Stimulated activated CD8-positive, alpha-beta memory T cell treated with anti-CD3 and anti-CD28 coated beads, Interleukin-15, amount 100 ng/mL, for 1 hour (primary cell): ENCODE measurements at places on chromosomes 7 and 10.

DNA sequence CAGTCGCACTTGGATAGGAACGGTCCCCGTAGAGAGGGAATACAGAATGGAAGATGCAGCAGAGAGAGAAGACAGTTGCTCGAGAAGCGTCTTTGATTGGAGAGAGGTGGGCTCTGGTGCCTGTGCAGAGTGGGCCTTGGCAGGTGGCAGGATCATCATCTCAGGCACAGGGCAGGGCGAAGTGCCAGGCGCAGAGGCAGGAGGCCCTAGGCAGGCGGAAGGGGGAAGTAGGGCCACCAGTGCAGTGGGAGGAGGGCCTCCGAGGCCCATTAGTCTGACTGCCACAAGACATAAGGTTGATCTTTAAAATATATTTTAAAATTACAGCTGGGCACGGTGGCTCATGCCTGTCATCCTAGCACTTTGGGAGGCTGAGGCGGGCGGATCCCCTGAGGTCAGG is 10.1 kb downstream of the CARD11 start:
- no peak for DNase-seq

DNA sequence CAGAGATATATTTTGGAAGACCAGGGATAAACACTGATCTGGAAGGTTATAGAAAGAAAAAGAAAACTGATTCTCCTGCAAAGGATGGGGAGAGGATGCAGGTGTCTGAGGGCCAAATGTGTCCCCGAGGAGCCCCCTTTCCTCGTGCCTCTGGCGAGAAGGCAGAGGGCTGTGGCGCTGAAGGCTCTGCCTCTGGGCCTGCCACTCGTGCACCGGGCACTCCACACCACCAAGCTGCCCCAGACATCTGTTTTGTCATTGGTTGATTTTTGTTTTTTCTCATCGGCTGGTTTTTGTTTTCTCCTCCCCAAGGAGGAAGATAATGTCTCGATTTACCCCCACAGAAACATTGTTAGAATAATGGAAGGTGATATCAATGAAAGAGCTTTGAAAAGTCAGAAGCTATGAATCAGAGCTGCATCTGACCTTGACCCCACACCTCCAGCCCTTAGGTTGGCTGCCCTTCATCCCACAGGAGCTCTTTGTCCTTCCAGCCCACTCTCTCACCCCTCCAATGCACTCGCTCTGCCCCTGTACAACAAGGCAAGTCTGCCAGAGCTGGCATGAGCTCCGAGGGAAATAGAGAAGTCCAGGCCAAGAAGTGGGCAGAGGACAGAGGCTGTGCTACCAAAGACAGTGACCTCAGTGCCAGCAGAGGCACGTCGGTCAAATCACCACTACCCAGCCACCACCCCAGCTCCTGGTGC is 124.8 kb downstream of the TCERG1L start:
- no peak for DNase-seq

DNA sequence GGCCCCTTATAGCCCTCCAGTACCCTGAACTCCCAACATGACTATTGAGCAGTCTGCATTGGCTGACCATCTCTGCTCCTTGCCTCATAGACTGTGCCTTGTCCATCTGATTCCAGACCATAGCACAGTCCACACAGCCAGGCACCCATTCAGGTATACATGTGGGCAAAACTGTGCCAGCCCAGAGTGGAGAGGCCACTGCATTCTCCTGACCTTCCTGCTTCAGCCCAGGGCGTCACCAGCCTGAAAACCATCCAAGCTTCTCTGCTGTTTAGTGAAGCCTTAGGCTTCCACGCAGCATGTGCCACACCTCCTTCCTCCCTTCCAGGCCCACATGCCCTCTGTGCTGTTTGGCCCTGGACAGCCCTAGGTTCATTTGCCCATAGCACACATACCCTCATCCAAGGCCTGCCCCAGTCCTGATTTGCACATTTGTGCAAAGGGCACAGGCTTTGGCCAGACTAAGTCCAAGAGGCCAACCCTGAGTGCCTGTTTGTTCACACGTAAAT is 10.5 kb downstream of the DDX56 start:
- DNase-seq, result no peak

DNA sequence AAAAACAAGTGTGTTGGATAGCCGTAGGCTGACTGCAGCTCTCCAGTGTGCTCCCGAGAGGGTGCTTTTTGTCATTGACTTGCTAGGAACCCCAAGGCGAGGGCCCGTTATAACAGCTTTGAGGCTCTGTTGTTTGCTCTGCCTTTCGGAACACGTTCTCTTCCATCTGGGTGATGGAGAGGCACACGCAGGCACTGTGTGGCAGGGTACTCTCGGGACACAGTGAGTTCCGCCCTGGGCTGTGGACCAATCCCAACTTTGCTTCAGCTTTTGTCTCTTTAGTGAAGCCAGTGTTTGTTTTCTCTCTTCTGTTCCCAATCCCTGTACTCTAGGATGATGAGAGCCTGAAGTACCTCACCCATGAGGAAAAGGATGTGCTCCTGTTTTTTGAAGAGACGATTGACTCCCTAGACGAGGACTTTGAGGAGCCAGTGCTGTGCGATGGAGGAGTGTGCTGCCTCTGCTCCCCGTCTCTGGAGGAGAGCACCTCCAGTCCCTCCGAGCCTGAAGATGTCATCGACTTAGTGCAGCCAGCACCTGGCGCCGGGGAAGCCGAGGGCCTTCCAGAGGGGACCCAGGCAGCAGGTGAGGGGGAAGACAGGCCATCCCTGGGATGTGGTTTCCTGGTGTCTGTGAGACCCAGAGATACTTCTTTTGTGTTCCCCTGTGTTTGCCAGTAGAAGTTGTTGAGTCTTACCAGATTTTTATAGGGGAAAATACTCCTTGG is 43.2 kb downstream of the PROSER2 start:
- DNase-seq, result no peak

DNA sequence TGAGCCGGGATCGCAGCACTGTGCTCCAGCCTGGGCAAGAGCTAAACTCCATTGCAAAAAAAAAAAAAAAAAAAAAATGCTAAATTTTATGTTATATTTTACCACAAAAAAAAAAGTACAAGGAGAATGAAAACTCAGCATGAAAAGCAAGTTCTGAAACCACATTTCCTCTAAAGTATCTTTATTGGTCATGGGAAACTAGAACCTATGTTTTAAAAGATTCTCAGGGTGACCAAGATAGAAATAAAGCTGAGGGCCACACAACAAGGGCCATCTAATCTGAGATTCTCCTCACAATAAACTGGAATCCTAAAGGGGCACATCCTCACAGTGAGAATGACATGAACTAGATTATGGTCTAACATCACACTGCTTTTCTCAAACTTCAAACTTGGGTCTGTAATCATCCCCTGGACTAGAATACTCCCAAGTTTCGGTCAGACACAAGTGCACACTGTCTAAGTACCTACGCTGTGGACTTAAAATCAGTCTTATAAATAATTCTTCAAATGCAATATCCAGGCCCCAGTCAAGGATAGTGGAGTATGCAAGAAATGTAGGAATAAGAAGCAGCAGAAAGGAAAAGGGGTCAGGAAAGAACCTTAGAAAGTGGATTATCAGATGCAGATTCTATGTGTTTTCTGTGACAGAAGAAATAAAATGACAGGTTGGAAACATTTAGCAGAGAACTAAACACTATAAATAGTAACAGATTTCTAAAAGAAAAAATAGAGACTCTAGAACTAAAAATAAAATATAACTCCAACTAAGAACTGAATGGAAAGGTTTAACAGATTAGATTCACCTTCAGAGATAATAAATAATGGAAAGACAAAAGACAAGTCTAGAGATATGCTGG is 49.9 kb downstream of the COA1 start:
- DNase-seq, result no peak

DNA sequence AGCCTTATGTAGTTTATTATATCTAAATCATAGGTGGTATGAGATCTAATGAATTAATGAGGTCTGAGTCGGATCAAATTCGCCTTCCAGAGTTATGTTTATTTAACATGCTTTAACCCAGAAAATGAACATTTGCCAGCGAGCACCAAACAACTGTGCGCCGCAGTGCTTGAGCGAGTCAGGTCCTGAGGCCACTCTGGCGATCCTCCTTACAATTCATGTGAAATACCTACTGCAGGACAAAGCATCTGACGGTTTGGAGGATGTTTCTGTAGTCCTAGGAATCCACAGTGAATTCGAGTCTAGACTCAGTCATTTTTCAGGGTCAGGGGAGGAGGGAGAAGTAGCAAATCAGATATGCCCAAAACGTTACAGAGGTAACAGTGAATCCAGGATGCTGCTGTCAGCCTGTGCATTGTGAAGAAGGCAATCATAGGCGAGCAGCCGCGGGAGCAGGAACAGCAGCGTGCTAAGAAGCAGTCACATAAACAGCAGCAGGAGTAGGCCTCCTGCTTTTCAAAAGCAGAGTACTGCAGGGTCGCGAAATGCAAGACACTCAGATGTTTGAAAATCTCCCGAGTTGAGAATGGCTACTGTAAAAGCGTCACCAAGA is 120.2 kb downstream of the CACNB2 start:
- DNase-seq, result no peak

DNA sequence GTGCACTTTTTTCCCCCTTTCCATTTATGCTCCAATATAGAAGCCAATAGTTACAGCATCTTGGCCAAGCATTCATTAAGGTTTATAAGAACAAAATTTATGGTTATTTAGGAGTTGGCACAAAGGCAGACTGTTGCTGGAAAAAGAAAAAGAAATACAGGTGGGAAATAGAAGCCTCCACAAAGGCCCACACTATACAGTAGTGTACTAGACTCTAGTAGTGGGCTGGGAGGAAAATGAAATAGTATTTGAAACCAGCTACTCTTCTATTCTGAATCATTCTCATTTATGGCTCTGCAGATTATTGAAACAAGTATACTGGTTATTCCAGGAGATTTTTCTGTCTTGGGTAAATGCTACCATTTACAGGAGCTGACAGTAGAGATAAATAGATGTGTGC is 80.9 kb upstream of the CDK6 start:
- DNase-seq, result no peak

GRCh38 chr7:24578052-24578451 is 4.8 kb downstream of the PALS2 start:
- DNase-seq, result no peak

DNA sequence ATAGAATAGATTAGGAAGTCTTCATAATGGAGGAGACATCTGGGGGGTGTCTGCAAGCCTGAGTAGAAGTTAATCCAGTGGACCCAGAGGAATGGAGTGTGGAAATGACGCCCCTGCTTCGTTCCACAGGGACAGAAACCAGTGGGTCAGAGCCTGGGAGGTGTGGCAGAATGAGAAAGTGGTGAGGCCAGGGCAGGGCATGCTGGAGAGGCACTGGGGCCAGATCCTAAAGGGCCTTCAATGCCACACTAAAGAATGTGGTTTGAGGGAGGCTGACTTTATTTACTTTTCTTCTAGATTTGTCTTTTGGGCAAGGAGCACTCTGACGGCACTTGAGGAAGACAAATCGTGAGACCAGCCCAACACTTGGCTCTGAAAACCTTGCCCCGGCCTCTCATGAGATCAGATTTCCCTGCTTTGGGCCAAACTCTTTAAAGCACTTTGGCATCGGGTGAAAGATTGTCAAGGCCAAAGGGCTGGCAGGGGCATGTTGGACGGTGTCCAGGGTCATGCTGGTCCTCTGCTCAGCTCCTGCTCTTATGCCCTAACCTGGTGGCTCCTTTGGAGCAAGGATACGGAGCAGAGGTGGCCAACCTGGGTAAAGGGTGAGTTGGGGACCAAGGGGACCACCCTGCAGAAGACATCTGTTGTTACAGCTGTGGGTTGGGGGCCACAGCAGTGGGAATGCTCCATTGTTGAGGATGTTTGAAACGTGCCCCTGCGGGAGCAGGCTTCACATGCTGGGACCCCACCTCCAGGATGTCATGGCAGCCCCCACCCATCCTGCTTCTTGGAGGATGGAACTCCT is 157.0 kb upstream of the ZMIZ1 start:
- DNase-seq, result no peak

GRCh38 chr7:7673240-7673550 is 32.6 kb downstream of the UMAD1 start:
- no peak for DNase-seq

DNA sequence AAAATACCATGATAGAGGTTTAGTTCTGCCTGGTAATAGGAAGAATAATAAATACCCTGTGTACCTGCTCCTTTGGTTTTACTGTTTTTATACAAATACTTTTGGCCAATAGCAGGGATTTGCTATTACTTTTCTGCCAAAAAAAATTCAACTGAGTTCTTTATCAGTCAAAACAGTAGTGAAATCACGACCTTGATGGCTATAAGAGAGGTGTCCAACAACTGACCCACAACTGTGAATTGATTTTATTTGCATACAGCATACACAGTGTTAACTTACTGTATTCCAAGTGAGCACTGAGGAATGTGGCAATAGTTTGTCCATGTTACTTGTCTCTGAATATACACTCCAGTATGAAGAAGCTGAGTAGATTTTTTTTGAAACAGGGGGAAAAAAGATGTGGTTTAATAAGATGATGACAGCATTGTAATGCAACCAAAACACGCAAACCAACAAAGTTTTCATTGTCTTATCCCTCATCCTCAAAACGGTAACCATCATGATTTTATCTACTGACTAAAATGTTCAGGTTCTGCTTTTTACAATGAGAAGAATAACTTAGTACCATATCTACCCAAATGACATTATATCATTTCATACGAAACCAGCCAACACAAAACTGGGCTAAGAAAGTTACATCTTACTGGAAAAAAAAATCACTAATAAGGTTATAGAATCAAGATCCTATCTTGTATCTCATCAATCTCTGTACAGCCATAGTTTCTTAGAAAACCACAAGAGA is 63.3 kb downstream of the GSAP start:
- DNase-seq, result no peak

- no peak for DNase-seq
Observed at GRCh38 chr7:139673230-139673629, 104.6 kb downstream of the HIPK2 start.

- no peak for DNase-seq
Observed at GRCh38 chr7:100141555-100141949, 7.2 kb upstream of the LAMTOR4 start.

GRCh38 chr7:25860275-25861163 is 291.5 kb upstream of the NFE2L3 start:
- no peak for DNase-seq

DNA sequence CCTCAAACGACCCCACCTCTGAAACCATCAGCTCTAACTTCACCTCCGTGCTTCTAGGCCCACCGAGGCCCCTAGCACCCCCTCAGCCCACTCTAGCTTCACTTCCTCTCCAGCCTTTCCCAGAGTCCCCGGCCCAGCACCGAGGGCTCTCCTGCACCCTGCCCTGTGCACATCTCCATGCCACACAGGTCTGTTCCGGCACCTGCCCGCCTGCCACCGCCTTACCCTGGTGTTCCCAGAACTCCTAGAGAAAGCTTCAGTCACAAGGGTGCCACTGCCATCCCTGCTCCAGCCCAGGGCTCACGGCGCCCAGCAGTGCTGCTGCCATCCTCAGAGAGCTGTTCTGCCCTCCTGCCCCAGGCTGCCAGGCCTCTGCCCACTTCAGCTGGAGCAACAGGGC is 61.3 kb upstream of the INSIG1 start:
- no peak for DNase-seq

DNA sequence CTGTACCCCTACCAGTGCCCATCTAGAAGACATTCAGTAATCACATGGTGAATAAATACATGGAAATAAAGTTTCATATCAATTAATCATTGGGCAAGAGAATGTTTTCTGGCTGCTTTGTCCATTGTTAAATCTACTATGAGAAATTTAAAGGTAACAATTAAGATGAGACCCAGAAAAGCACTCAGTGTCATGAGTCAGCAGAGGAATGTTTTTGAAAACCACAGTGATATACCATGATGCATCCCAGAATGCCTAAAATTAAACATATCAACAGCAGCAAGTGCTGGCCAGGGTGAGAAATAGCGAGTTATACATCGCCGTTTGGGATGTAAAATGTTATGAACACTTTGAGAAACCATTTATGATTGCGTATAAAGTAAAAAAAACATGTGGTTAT is 825.3 kb upstream of the C7orf33 start:
- DNase-seq, result no peak

- peak; percentile 46 for DNase-seq
Observed at GRCh38 chr7:129780257-129780973, 168.9 kb downstream of the NRF1 start.

GRCh38 chr10:14540062-14540461 is 209.3 kb upstream of the FRMD4A start:
- no peak for DNase-seq
